ENCODE measurements at places on chromosomes 5 and 9.

- DNase-seq: no peak
These were observed 49.1 kb upstream of the GADD45G start for GRCh38 chr9:89555451-89556375.

DNA sequence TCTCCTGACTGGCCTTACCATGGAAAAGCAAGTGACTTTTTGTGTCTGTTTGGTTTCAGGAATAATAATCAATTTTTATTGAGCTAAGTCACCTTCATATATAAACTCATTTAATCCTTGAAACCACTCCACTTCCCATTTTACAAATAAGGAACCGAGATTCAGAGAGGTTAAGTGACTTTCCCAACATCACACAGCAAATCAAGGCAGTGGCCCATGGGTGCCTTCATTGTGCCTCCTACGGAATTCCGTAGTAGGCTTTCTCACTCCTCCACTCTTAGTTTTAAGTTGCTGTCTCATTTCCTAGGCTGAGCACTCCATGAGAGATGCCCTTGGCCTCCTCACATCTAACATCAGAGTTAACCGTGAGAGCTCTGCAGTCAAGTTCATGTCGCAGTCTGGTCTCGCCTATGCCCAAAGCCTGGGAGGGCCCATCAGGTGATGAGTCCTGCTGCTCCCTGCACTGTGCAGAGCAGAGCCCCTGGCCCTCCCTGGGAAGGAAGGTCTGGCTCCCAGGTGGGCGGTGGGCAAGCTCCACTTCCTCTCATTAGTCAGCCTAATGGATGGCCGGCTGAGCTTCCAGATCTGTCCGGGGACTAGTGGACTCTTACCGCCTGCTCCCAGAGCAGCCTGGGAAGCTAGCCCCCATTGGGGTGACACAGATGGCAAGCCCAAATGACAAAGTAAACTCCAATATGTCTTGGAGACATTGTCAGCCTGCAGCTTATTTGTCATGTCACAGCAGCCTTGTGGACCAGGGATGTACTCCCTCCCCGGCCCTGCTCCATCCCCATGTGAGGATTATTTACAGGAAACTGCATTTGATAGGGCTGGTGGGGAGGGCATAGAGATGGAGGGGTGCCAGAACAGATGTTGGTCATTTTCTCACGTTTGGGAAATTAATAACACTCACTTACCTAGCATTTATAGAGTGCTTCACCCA is 123.4 kb downstream of the MVB12B start:
- no peak for DNase-seq

GRCh38 chr9:97851446-97851883 is 1.6 kb upstream of the FOXE1 start:
- DNase-seq: no peak

- DNase-seq: no peak
These were observed 13.2 kb downstream of the TUT7 start for GRCh38 chr9:86341007-86341491.

DNA sequence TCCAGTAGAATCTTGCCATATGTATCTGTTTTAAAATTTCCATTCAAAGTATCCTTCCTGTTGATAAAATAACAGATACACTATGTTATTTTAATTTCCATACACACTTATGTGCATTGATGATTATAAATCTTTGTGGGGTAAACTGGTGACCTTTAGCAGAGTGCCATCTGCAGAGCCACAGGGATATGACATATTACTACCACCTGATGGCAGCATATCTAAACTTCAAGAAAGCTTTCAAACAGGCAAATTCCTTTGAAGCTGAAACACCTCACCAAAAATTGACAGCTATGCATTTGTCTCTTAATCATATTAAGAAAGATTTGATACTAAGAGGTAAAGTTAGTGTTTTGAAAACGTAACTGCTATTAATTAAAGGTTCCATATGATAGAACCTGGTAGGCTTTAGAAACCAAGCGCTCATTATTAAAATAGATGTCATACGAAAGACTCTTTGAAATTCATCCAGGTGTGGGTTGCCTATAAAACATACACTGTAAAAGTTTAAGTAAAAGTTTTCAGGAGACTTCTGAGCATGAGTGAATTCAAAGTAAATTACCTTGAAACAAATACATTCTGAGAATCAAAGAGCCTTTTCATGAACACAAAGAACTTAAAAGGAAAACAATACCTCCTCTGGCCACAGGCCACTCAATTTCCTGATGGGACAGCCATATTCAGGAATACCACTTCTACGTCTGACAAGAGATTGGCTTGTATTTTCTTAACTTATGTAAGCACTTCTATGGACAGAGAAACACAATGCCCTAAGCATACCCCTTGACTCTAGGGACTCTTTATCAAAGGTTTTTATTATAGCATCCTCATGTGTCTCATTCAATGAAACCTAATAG is 93.3 kb downstream of the KIAA0825 start:
- DNase-seq: peak; percentile 53

DNA sequence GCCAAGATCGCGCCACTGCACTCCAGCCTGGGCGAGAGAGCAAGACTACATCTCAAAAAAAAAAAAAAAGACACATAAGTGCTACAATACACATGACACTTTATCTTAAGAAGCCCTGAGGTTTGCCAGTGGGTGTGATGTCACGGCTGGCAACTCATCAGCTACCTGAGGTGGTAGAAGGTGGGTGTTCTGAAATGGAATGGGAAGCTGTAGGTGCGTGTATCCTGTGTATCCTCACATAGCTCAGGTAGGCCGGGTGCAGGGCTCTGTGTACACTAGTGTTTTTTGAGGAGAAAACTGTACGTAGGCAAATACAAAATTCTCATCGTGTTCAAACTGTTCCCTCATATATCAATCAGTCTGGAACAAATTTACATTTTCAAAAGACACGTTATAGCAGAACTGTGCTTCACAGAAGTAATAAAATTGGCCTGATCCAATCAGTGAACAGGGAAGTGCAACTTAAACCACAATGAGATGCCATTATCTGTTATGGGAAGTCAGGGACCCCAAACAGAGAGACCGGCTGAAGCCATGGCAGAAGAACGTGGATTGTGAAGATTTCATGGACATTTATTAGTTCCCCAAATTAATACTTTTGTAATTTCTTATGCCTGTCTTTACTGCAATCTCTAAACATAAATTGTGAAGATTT is 10.4 kb downstream of the BICD2 start:
- DNase-seq: no peak

DNA sequence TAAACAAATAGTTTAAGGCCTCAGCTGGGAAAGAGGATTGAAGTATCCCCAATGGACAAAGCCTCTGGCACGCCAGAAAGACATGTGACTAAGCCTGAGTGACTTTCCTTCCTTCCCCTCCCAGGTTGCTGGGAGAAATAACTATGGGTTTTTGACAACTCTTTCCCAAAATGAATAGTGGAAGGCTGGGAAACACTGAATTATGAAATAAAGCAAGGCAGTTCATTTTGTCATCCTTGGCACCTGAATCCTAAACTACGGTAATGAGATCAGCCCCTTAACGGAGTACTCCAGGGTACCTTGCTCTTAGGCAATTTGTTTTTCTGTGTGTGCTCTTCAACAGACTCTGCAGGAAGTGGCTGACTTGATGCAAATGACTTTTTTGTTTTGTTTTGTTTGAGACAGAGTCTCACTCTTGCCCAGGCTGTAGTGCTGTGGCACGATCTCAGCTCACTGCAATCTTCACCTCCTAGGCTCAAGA is 75.2 kb downstream of the LMNB1 start:
- peak; percentile 73 for DNase-seq

DNA sequence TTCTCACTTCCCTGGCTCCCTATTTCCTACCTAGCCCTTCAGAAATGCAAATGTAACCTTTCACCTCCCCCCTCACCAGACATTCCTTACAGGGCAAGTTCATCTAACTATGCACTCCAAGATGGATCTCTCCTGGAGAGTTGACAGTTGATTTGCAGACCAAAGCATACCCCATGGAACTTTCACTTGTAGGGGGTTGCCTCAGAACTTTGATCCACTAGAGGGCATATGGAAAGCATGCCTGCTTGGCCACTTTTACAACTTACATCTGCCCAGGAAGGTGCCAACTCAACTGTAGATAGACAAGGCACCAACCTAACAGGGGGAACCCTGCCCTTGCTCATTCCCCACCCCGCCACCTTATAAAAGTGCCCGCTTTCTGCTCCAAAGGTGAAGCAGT is 187.8 kb downstream of the NXNL2 start:
- DNase-seq: no peak

GRCh38 chr5:157157293-157157891 is 8.7 kb downstream of the GARIN3 start:
- DNase-seq: no peak

GRCh38 chr5:149792540-149793255 is 62.6 kb downstream of the PPARGC1B start:
- DNase-seq: no peak

DNA sequence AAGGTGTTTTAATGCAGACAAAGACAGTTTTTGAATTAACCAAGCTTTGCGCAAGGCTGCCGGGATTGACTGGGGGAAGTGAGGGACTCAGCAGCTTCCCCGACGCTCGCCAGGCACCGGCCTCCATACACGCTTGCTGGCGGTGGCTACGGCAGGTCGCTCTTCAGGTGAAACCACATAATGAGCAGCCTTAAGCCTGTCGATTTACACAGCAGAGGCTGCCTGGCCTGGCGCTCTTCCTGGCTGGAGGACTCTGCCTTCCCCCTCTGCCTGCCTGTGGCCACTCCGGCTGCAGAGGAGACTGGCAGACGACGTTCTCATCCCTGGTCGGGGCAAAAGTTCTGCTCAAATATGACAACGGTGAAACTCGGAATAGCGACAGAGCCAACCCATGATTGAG is 9.0 kb upstream of the NOTCH1 start:
- DNase-seq: no peak

Measured in kidney capillary endothelial cell (primary cell).